ENCODE measurements at places on chromosomes 2 and 18. TPM values are rescaled to one million over a fixed set of nuclear protein-coding genes. Genes with fewer than 3 reads are reported as not detected.

The PLEKHB2 gene
- total RNA-seq: 72.8 TPM

The PDE1A gene
- total RNA-seq: 0.17 TPM

The ITPRIPL1 gene
- not detected for total RNA-seq

The SLC9A2 gene
- total RNA-seq: 2.9 TPM

The FHL2 gene
- 52.7 TPM for total RNA-seq

The CABYR gene
- total RNA-seq: 19.7 TPM

The ANKRD36B gene
- total RNA-seq: 5.0 TPM

The NPHP1 gene
- 6.8 TPM for total RNA-seq

The TLX2 gene
- 0.28 TPM for total RNA-seq

The TAF4B gene
- 3.9 TPM for total RNA-seq

The LHCGR gene
- total RNA-seq: not detected

The TTL gene
- 36.2 TPM for total RNA-seq

The QPCT gene
- total RNA-seq: 20.8 TPM

The RELCH gene
- 14.9 TPM for total RNA-seq

The IER3IP1 gene
- 18.2 TPM for total RNA-seq

The IFT172 gene
- 8.7 TPM for total RNA-seq

The NEU2 gene
- not detected for total RNA-seq

The LDLRAD4 gene
- 2.8 TPM for total RNA-seq

The TEX44 gene
- total RNA-seq: not detected

The ZBTB7C gene
- total RNA-seq: 0.27 TPM

The CD8B2 gene
- not detected for total RNA-seq

The RAB10 gene
- 313 TPM for total RNA-seq

The HMSD gene
- not detected for total RNA-seq
